ENCODE measurements at places on chromosomes 5 and 9.
A peak's percentile ranks its signal among the peaks of the same experiment; 100 is the strongest.

DNA sequence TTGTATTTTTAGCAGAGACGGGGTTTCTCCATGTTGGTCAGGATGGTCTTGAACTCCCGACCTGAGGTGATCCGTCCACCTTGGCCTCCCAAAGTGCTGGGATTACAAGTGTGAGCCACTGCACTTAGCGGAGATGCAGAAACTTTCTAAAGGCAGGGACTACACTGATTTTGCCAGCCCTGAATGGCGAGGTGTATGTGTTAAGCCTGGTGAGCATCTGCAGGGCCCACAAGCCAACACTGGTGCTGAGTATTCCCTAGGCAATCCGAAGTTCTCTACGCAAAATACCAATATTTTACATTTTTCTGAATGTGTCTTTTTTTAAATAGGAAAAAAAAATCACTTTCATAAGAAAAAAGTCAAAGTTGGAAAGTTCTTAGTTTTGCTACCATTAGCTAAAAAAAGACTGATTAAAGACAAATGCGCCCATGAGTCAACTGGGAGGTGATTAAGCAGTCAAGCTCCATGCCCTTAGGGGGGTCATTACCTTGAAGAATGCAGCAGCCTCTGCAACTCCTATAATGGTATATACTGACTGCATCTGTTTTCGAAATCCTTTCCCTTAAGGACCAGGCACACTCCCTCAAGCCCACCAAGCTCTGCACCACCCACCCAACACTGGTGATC lies 502.8 kb downstream of the BNC2 start:
- no peak for DNase-seq

DNA sequence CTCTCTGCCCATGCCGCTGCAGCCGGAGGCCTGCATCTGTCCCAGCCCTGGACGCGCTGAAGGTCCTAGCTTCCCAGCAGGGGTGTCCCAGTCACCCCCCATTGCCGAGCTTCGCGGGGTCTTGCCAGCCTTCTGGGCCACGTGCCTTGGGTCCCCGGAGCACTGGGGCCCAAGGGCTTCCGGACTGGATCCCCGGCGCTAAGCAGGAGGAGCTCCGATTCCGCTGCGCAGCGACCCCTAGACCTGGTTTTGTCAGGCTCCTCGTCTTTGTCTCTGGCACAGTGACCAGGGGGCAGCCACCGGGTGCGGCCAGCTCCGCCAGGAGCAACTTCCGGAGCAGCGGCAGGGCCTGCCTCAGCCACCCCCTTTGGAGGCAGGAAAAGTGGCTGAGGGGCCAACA lies 3.3 kb upstream of the IRX1 start:
- DNase-seq = no peak

- DNase-seq = no peak
Observed at GRCh38 chr5:50547303-50547702, 106.2 kb upstream of the EMB start.

DNA sequence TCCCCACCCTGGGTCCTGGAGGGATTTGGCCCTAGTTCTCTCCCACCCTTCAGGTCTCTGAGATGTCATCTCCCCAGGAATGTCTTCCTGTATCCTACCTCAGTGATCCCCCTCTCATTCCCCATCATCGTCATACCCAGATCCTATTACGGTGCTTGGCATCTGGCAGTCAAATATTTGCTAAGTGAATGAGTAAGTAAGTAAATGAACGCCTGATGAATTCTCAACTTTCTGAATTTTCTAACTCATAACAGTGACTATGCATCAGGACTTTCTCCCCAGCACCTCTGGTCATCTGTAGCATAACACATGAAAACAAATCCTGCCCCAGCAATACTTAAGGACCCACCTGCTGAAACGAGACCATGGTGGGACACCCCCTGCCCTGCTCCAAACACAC lies 244.2 kb downstream of the EBF1 start:
- no peak for DNase-seq

- DNase-seq = no peak
Observed at GRCh38 chr9:132671620-132672412, 1.6 kb downstream of the GTF3C4 start.

DNA sequence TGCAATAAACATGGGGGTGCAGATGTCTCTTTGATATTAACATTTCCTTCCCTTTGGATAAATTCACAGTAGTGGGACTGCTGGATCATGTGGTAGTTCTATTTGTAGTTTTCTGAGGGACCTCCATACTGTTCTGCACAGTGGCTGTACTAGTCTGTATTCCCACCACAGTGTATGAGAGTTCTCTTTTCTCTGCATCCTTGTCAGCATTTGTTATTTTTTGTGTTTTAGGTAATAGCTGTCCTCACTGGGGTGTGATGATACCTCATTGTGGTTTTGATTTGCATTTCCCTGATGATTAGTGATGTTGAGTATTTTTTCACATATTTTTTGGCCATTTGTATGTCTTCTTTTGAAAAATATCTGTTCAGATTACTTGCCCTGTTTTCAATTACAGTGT lies 562.5 kb downstream of the CSNK1G3 start:
- no peak for DNase-seq

DNA sequence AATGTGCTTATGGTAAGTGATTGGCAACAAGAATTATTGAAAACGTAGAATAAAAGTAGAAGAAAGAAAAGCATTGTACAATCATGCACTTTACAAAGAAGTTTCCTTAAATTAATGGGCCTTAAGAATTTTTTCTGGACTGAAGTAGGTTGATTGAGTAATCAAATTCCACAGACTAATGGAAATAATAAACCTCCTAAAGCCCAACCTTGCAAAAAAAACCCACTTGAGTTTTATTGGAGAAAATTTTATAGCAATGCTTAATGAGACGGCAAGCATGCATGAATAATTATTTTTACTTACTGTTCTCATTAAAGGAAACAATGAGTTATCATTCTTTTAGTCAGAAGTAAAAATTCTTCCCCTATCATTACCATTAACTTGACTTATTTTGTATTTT lies 676.1 kb upstream of the C9orf72 start:
- DNase-seq = no peak

- no peak for DNase-seq
Observed at GRCh38 chr5:26329562-26330189, 708.7 kb downstream of the CDH9 start.

DNA sequence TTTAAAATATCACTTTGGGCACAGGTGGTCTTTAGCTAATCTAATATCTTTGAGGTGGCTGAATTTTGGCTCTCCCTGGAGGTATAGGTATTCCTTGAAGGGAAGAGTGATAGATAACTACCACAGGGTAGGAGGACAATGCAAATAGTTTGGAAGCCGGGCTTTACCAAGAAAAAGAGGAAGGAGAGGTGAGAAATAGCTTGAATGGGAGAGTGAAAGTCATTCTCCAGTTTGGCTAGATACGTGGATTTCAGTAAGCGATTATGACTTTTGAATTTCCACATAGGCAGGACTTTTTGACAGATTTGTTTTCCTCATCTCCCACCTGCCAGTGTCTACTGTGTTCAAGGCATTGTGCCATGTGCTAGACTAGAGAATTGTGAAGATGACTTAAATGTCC lies 45.5 kb downstream of the RASA1 start:
- DNase-seq = no peak

DNA sequence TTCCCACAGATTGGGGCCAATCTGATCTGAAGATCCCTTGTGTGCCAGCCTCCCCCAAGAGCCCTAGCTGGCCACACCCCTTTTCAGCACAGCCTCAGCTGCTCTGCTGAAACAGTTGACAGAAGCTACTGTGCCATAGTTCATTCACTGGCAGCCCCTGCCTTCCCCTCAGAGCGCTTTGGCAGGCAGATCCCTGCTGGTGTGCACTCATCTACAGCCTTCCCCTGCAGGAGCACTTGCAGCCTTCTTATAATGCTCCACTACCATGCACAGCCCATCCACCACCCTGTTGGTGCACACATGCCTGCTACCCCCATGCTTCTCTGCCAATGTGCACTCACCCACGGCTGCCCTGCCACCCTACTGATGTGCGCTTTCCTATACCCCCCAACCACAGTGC lies 471.3 kb downstream of the MTRR start:
- no peak for DNase-seq

- DNase-seq = peak; percentile 83
Observed at GRCh38 chr5:43215073-43215631, 23.1 kb downstream of the NIM1K start.

DNA sequence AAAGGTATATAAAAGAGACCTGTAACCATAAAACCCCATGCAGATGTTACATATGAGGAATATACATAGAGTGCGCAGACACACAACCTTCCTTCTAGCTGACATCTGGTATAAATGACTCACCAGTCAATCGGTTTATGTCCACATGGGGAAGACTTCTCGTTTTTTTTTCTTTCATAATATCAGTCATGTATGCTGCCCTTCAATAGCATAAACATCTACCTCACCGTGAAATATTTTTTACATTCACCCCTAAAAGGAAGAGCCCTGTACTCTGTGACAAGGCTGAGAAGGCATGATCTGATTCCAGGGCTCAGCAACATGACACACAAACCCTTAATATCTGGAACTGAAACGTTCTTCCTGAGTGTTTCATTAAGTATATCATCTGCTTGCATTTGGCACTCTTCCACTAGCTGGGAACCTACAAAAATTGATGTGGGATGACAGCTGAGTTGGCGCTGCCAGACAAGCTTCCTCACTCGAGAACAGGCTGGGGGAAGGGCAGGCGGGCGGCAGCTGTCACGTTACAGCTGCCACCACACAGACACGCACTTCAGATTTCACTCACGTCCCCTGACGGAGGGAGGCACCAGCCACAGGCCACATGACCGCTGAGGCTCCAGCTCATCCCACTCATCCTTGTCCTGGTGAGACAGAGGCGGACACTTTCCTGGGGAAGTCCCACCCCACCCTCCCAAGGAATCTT lies 74.2 kb downstream of the SHB start:
- DNase-seq = peak; percentile 49

DNA sequence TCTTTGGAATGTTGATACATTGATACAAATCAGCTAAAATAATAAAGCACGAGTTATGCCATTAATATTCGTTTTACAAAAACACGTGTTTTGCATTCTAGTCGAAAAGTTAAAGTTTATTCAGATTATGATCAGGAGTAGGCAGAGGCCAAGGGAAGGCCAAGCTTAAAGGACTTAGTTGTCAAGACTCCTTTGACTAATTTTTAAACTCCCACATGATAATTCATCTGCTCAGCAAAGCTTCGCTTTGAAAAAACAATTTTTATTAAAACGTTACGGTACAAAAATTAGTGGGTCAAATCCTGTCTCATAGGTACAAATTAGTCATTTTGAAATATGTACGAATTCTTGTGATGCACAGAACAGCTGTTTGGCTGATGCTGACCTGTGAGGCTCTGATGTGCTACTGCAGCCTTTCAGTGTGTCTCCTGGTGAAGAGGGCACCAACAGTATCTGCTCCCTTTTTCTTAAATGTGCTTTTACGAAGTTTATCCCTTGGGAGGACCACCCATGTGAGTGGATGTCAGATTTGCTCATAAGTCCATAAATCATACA lies 23.0 kb upstream of the NR3C1 start:
- no peak for DNase-seq

- no peak for DNase-seq
Observed at GRCh38 chr5:10639846-10640368, 76.0 kb downstream of the ANKRD33B start.

GRCh38 chr5:1840071-1840547 lies 38.9 kb downstream of the NDUFS6 start:
- DNase-seq = no peak

- no peak for DNase-seq
Observed at GRCh38 chr5:53607886-53608285, 47.4 kb downstream of the NDUFS4 start.

- DNase-seq = no peak
Observed at GRCh38 chr5:57414857-57415256, 67.8 kb downstream of the ACTBL2 start.

GRCh38 chr9:31492229-31492628 lies 892.2 kb upstream of the ACO1 start:
- DNase-seq = no peak

DNA sequence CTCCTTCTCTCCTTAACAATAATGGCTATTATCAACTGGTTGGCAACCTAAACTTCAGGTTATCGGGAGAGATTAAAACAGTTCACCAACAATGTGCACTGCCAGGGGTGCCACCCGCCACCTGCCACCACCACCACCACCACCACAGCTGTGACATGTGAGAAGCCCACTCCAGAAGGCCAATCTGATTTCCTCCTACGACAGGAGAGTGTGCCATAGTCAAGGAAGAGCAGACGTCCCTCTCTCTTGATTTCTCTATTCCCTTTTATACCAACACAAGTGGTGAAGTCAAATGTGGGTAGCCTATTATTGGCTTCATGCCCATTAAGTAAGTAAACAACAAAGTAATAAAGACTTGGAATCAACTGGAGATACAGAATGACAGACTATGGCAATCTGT lies 22.4 kb downstream of the GNAQ start:
- no peak for DNase-seq

DNA sequence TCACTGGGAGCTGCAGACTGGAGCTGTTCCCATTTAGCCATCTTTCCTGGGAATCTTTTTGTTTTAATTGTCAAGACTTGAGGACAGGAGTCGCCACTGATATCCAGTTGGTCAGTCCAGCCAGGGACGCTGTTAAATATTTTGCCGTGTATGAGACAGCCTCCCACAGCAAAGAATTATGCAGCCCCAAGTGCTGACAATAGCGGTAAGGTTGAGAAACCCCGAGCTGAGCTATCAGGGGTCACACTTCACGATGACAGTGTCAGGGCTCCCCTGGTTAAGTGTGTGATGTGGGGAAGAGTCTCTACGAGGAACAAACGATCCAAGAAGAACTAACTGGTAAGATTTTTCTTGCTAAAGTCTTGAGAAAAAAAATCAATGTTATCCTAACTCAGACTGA lies 372.0 kb upstream of the MPDZ start:
- no peak for DNase-seq
